ENCODE measurements at places on chromosomes 16 and 17.

DNA sequence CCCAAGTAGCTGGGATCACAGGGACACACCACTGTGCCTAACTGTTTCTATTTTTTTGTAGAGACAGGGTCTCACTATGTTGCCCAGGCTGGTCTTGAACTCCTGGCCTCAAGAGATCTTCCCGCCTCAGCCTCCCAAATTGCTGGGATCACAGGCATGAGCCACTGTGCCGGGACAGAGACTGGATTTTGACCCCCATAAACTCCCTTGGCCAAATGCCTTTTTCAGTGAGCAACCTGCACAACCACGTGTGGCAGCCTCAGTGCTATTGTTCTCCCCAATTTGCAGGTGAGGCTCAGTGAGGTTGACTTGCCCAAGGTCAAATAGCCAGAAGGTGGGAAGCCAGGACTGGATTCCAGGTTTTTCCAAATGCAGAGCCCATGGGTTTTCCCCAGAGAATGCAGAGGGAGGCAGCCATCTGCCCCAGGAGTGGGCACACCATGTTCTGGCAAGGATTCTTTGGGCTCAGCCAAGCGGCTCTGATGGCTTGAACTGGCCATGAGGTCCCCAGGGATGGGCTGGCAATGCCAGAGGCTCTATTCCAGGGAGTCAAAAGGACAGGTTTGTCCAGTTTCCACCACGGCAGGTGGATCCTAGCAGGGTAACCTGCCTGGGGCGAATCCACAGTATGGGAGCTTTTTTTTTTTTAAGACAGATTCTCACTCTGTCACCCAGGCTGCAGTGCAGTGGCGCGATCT lies 1.8 kb downstream of the IL27 start:
- no peak for DNase-seq

DNA sequence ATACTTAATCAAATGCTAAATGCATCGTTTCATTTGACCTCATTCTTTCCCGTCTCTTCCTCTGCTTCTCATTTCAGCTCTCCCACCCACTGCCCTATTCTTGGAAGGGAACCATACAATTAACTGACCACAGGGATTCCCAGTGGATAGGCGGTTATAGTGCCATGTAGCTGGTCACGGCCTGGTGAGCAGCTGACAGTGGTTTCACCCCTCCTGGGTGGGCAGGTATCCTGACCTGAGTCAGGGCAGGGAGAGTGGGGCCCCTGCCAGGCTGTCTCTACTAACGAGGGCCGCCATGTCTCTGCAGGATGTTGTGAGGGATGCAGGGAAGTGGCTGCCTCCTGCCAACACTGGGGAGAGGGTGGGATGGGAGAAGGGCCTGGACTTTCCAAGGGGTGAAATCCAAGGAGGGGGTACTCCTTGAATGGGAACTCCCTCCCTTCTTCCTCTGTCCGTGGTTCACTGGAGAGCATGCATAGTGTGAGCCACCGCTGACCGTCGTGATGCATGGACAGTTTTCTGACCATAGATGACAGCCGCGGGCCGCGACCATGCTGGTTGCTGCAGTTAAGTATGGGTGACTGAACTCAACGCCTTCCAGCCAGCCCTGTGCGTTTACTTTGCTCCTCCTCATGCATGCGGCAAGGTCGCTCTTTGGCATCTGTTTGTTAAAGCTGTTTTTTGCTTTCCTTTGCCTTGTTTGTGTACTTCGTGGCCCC lies 95.9 kb downstream of the RPTOR start:
- DNase-seq = no peak

DNA sequence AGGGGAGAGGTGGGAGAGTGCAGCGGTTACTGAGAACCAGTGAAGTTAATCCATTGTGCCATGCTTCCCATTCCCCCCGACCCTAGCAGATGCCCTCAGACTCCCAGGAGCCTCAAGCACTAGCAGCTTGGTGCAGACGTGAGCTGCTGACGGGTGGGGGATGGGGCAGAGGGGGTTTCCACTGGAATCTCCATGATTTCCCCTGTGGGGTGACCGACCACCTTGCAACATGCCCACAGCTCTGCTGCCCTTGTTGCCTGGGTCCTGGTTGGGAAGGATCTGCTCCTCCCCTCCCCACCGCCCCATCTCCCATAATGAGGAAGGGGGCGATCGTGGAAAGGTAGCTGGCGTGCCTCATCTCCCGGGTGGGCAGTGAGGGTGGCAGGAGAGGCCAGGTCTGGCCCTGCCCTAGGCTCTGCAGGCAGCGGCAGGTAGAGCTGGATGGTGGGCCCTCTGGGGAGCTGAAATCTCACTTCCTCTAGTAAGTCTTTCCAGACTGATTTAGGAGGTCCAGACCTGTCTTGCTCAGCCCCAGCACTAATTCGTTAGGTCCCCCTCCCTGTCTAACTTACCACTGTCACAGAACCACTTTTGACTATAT lies 9.6 kb downstream of the FLOT2 start:
- DNase-seq = no peak

DNA sequence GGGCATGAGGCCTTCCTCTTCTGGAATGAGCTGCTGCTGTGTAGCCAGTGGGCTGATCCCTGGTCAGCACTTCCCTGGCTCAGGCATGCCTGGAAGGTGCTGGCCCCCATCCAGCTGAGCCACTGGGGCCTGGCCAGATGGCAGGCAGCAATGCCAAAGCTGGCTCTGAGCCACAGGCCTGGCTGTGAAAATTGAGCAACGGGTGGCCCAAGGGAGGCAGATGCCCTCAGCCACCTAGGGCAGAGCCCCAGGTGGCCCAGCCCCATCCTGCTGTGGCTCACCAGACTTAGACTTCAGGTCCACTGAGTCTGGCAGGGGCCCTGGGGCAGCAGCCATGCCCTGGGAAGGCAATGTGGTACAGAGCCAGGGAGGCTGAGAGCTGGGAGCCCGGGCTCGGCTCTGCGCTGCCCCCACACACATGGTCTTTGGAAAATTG lies 8.5 kb upstream of the CRHR1 start:
- no peak for DNase-seq

DNA sequence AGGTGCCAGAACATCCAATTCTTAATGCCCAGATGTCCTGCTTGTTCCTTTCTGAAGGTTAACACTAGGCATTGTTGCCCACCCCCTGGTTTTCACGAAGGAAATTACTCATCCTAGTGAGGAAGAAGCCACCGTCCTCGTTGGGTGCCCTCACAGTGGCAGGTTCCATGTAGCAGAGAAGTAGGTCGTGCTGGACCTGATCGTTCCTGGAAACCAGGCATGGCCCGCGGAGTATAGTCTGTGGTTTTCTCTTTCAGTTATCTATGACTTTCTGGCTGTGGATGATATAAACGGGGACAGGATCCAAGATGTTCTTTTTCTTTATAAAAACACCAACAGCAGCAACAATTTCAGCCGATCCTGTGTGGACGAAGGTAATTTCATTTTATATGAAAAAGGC lies 16.5 kb downstream of the RGS11 start:
- no peak for DNase-seq

DNA sequence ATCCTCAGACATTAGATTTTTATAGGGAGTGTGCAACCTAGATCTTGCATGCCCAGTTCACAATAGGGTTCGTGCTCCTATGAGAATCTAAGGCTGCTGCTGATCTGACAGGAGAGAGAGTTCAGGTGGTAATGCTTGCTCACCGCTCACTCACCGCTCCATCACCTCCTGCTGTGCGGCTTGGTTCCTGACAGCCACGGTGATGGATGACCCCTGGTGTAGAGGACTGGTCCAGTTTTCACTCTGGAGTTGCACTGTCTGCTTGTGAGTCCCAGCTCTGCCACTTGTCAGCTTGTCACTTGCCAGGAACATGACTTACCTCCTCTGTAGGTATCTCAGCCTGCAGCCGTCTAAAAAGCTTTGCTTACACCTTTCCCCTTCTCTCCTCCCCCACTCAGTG lies 214.6 kb downstream of the SNX29 start:
- DNase-seq = no peak

- DNase-seq = no peak
Measured at GRCh38 chr17:82871056-82871775, 31.4 kb upstream of the ZNF750 start.

- no peak for DNase-seq
Measured at GRCh38 chr16:85935391-85935973, 36.5 kb downstream of the IRF8 start.

GRCh38 chr17:61249649-61250299 lies 149.9 kb upstream of the TBX2 start:
- no peak for DNase-seq

- no peak for DNase-seq
Measured at GRCh38 chr16:5206331-5206990, 108.9 kb upstream of the EEF2KMT start.
